Common myeloid progenitor, CD34-positive (primary cell): ENCODE measurements at places on chromosomes 3 and 15.

DNA sequence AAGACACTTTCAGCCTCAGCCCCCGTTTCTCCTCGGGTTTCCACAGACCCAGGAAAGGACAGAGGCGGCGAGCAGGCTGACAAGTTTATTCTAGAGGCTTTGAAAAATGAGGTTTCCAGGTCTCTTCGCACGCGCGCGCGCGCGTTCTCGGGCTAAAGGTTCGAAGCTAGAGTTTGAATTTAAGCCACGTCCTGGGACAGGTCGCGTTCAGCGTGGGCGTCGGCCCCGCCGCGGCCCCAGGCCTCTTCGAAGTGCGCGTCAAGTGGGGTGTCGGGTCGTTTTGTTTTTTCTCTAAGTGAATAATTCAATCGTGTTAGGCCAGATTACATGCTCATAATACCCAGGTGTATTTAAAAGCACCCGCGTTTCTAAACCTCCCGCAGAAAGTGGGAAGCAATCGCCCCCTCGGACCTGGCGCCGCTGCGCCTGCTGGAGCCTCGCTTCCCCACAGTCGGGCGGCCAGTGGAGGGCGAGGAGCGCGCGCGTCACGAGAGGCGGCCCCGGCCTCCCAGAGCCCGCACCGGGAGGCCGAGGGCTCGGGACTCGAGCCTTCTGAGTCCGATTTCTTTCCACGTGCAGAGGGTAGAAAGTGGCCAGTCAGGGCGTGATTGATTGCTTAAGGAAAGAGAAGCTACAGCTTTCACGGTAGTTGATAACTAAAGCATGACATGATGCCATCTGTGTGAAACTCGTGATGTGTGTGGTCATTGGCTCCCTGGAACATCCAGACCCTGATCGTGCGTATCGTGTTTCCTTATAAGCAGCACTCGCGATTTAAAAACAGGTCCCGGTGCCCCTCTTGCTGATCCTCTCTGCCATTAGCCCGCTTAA, 15.8 kb upstream of the SOX2 start:
- no peak for DNase-seq

DNA sequence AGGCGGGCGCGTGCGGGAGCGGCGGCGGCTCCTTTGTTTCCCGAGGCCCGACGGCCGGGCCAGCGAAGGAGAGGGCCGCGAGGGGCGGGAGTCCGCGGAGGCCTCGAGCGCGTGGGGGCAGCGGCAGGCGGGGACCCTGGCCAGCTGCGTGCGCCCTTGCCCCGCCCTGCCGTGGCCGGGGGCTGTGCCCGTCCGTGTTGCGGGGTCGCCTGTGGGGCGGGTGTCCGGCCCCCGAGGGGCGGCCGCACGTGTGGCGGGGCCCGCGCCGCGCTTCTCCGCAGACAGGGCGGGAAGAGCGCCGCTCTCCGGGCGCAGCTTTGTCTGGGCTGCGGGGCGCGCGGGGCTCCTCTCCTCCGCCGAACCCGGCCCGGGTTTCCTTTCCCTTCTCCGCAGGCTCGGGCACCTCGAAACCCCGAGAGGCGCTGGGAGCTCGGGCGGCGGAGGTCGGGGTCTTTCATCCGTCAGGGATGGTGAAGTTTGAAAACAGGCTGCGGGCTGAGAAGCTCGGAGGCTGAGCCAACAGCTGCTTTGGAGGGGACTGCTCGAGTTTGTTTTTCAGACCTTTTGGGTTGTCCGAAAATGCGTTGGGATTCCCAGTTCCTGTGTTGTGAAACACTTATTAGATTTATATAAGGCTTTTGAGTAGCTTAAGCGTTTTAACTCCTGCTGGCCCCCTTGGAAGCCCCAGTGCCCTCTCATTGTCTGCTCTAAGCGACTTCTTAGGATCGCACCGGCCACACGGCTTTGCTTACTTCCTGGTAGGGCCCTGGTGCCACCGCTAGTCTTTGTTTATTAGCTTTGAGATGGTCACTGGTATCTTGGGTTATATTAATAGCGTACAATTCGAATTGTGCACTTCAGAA, 817 bp downstream of the USP3 start:
- DNase-seq, result peak; percentile 73

DNA sequence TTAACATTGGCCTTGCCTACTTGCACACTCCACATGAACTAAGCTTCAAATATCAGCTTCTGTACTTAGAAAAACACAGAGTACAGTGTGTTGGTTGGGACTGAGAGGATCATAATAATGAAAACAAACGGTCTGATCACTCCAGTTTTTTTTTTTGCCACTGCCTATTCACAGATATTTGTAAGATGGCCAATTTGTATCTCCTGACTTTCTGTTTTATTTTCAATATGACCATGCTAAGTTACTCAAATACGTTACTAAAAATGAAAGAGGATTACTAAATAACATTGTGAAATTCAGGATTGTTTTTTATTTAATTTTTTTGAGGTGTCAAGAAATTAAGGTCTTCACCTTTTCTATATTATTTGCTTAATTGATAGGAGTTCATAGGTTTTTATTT, 595.1 kb downstream of the TUSC7 start:
- no peak for DNase-seq

GRCh38 chr3:9361691-9362388, 1.0 kb upstream of the THUMPD3 start:
- no peak for DNase-seq

DNA sequence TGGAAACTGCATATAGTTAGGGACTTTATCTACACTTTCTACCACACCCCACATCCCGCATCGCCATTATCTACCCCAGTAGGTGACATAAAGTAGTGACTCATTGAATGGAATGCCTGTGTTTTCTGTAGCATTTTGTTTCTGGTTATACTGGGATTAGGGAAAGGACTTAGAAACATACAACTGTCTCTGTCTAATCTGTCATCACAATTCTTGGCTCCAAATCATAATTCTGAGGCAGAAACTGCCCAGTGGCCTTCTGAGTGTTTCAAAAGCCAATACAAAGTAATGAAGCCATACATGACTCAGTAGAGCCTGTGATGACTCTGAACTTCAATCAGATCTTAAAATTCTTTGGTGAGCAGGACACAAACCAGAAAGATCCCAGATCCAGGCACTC, 115.7 kb upstream of the CHRM5 start:
- DNase-seq, result no peak

DNA sequence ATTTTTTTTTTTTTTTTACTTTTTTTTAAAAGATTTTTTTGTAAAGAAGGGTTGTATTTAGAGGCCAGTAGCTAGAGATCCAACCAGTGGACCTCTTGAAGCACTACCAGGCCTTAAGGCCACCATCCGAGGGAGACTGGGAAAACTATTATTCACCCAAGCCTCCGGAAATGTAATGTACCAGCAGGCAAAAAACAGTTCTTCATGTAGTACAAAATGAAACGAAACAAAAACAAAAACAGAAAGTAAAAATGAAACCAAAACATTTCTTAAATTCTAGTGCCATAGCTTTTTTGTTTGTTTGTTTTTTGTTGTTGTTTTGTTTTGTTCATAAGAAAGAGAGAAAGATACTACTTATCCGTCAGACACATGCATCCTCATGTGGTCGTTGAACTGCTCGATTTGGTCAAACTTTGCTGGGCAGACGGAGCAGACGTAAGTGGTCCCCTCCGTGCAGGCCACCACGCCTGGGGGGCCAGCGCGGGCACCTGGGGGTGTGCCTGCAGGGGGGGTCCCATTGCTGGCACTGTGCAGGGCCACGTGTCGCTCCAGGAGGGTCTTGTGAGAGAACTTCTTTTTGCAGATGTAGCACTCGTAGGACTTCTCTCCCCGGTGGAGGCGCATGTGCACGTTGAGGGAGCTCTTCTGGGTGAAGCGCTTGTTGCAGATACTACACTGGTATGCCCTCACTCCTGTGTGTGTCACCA, 45.0 kb downstream of the TIGIT start:
- DNase-seq, result no peak

GRCh38 chr15:42364529-42364928, 5.2 kb downstream of the CAPN3 start:
- no peak for DNase-seq

DNA sequence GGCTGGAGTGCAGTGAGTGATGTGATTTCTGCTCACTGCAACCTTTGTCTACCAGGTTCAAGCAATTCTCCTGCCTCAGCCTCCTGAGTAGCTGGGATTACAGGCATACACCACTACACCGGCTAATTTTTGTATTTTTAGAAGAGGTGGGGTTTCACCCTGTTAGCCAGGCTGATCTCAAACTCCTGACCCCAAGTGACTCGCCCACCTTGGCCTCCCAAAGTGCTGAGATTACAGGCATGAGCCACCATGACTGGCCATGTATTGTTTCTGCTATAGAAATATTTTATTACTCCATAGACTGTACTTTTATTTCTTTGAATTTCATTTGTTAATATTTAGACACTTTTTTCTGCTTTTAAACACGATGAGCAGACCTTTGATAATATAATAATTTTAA, 60.4 kb downstream of the GTF2E1 start:
- no peak for DNase-seq

- DNase-seq, result peak; percentile 73
Observed at GRCh38 chr3:10957976-10958749, 34.4 kb upstream of the SLC6A1 start.

DNA sequence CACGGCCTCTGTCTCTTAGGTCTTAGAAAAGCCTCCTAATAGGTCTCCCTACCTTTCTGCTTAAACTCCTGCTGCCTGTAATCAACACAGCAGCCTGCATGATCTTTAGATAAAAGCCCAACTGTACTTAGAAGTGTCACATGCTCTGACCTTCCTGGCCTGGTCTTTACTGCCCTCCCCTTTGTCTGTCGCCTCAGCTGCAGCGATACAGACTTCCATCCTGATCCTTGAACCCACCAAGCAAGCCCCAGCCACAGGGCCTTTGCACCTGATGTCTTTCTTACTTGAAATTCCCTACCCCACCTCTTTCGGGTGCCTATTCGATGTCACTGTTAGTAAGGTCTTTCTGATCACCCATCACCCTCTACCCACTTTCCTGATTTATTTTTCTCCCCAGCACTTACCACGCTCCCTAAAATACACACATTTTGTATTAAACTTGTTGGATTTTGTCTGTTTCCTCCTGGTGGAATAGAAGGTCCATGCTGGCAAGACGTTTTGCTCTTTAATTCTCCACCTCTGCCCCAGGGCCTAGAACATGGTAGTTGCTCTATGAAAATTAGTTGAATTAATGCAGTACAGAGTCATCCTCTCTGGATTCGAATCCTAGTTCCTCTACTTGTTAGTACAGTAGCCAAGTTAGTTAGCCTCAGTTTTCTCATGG, 51.1 kb downstream of the AQP9 start:
- DNase-seq, result no peak

DNA sequence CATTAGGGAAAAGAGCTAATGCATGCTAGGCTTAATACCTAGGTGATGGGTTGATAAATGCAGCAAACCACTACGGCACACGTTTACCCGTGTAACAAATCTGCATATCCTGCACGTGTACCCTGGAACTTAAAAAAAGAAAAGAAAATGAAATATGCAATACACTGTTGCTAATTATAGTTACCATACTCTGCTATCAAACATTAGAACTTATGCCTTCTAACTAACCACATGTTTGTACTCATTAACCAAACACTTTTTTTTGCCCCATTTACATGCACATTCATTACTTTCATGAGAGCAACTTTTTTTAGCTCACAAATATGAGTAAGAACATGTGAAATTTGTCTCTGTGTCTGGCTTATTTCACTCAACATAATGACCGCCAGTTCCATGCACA, 253.1 kb downstream of the CGGBP1 start:
- no peak for DNase-seq

GRCh38 chr3:34067536-34068051, 269.2 kb downstream of the PDCD6IP start:
- no peak for DNase-seq

DNA sequence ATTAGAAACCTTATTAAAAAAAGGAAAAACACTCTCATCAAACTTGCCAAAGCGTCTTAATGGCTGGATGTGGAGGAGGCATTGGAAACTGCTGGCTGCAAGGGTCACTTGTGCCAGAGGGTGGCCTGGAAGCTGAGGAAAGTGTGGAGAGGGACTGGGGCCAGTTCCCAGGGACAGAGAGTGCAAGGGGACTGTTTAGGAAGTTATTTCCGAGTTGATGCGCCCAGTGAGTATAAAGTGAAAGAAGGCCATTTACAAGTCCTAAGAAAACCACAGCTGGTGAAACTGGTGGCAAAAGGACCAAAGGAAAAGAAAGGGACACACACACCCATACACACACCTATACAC, 7.2 kb upstream of the KCTD6 start:
- DNase-seq, result no peak
